ENCODE measurements at places on chromosomes 2 and 18.
A peak's percentile ranks its signal among the peaks of the same experiment; 100 is the strongest.

- no peak for DNase-seq
Observed at GRCh38 chr2:45498661-45499550, 112.2 kb downstream of the SRBD1 start.

- no peak for DNase-seq
Observed at GRCh38 chr2:3876685-3877084, 173.3 kb downstream of the DCDC2C start.

DNA sequence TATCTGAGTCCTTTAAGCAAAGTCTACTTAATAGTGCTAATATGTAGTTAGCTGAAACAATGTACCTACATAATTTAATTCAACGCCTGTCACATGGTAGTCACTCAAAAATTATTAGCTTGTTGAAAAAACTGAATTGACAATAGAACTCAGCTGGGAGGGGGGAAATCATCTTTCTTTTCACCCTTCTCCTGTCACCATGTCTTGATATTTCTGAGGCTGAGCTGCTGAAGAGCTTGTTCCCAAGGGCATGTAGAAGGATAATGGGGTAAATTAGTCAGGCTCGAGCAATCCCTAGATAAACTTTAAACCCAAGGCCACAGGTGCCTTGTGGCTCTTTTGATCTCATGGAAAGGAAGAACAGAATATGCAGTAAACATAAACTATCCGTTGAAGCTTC is 339.6 kb upstream of the LRATD1 start:
- no peak for DNase-seq

DNA sequence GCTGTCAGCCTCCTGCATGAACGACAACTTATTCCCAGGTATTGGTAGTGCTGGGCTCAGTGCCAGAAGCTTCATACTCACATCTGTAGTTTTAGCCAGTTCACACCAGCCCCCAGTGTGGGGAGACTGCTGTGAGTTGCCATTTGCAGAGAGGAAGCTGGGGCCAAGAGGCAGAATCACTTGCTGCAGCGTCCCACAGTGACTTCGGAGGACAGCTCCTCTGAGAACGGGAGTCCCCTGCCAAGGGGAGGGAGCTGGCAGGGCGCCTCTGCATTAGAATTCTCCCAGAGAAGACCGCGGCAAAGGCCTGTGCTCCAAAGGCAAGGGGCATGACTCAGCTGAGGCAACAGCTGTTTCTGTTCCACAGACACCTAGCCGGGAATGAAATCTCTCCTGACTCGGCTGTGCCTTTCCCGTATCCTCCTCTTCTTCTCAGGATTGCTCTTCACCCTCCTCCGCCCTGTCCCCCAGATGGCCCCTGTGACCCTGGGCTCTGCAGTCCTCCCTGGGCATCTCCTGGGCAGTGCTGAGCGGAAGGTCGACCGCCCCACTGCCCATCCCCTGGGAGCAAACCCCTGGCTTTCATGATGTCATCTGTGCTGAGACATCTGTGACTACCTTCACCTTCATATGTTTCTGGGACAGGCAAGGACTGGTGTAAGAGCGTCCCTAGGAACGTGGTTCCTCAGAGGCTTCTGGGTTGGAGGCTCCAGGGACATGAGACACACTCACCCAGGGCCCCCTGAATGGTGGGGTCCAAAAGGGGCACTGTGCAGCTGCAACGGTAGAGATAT is 18.0 kb downstream of the MAL start:
- DNase-seq, result no peak

GRCh38 chr2:226185616-226186211 is 613.9 kb downstream of the IRS1 start:
- no peak for DNase-seq

- DNase-seq, result no peak
Observed at GRCh38 chr2:192218377-192218776, 23.6 kb upstream of the TMEFF2 start.

DNA sequence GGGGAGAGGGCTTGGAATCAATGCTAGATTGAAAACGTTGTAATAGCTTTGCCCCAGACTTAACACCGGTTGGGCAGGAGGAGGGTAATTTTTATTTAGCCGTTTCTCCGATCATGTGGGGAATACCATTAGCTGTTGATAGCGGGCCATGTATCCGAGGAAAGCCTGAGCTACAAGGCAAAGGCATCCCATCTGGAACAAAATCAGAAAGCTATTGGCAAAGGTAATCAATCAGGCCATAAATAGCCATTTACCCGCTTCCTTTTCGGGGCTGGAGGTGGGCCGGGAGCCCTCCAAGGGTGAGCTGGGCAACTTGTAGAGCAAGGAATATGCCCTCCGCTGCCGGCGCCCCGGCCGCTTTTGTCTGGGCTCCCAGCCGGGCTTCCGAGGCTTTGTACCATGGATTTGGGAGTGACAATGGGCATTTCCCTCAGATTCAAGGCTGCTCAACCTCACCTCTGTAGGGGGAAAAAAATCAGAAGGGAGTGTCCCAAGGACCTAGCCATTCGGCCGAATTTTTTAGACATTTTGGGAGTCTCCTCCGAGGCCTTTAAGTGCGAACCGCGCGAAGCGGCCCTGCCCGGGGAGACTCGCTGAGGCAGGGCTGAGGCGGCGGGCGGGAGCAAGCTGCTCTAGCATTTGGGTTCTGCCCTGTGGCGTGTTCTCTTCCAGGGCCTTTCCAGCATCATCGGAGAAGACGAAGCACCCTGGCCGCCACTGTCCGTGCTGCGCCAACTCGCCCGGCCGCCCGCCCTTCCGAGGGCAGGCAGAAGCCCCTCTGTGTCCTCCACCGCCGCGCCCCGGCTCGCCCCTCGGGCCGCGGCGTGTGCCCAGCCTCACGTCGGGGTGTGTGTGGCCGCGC is 1.1 kb upstream of the HOXD9 start:
- DNase-seq, result peak; percentile 42

DNA sequence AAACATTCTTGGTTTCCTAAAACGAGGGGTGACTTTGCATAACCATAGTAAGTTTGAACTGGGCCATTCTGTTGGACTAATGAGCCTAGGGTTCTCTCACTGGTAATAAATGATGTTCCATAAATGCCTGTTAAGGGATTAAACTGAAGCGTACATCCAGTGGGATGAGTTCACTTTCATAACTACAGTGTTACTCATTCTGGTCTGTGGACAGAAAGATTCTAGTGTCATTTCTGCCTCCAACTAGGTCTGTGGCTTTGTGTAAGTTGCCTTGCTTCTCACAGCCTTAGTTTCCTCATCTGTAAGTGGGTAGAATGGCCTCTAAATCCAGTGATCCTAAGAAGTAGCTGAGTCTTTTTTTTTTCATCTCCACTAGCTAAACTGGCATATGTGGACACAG is 1860.6 kb upstream of the PIK3C3 start:
- DNase-seq, result no peak
